ENCODE measurements at places on chromosomes 4 and X.

DNA sequence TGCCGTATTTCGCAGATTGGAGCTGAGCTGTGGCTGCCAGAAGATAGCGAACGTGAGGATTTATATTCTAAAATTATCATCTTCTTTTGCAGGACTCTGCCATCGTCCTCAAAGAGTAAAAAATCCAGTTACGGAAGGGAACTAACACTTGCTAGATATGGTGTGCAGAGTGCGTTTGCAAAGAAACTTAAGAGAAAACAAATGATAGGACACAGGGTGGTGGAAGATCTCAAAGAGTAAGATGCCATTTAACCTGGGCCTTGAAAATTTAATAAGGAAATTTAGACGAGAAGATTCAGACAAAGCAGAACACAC lies 566 bp downstream of the LARP7 start:
- DNase-seq: no peak

- no peak for DNase-seq
Measured at GRCh38 chr4:155972098-155972497, 18.4 kb upstream of the CTSO start.

DNA sequence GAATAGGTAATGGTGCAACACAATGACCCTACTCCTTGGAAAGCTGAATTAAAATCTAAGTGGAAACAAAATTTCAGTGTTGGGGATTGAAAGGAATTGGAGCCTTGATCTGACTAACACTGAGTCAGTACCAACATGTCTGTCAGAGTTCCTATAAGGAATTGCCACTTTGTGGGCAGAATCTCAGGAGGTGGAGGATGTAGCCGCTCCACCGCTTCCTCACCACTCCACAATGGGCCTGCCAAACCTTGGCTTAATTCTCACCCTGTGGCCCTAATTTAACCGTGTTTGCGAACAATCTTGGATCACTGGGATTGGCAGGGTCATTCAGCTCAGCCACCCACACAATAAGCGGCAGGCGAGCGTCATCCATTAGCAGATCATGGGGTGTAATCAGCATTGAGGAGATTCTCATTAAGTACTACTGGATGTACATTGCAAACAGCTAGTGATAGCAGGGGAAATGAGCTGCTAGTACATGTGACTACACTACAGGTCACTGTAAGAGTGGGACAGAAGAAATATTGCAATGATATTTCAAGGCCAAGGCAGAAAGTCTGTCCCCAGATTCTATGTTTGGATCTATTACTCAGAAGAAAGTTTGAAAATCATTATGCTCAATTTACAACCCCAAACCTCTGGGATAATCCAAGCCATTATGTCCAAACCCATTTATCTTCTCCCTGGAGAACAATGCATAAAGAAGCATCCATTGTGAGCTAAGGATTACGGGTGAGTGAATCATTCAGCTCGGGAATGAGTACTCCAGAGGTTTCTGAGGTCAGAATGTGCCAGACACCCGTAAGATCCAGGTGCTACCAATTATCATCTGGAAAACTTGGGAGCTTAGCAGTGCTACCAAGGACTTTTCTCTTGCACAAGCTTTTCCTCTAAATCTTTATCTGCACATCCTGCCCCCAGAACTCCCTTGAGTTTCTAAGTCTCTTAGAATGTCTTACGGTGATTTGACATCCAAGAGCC lies 5.8 kb downstream of the SRPX start:
- no peak for DNase-seq

GRCh38 chrX:98380556-98380955 lies 1496.8 kb downstream of the RPA4 start:
- DNase-seq: no peak

DNA sequence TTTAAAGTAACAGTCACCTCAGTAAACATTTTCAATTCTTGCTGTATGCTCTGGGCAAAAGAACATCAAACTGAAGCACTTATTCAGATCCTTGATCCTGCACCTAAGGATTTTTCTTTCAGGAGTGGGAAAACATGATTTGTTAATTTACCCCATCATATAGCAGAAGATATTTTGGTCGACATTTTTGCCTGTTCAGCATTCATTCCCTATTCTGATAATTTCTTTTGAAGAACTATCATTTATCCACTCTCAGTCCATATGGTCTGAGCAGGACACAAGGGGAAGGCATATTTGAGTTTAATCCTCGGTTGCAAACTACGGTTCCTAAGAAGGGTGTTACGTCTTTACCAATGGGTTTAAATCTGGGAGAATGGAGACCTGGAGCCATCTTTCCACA lies 1.2 kb upstream of the CLOCK start:
- DNase-seq: no peak

DNA sequence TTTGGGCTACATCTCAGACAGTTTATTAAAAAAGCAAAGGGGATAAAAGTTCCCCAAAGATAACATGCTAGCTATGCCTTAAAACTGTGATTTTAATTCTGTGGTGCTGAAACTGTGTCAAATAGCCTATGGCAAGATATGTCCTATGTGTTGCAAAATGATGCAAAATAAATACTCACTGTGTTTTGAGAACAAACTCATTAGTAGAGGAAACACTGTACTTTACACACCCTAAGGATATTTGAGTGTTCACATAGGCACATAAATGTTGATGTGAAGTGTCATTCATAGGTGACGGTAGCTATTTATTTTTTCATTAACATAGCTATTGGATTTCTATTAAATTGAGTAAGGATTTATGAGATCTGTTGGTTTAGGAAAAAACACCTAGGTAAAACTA lies 351.9 kb downstream of the FAT4 start:
- no peak for DNase-seq

DNA sequence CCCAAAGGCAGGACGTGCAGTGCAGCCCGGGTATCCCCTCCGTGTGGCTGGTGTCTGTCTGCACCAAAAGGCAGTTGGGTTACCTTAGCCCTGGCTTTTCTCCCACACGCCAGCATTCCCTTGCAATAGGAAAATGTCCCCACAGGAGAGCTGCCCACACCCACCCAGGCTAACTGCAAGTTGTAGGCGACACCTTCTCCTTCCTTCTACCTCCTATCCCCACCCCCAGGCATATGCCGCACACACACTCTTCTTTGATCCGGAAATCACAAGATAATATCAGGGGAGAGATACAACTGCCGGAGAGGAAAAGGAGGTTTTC lies 444 bp upstream of the APBB2 start:
- DNase-seq: no peak

DNA sequence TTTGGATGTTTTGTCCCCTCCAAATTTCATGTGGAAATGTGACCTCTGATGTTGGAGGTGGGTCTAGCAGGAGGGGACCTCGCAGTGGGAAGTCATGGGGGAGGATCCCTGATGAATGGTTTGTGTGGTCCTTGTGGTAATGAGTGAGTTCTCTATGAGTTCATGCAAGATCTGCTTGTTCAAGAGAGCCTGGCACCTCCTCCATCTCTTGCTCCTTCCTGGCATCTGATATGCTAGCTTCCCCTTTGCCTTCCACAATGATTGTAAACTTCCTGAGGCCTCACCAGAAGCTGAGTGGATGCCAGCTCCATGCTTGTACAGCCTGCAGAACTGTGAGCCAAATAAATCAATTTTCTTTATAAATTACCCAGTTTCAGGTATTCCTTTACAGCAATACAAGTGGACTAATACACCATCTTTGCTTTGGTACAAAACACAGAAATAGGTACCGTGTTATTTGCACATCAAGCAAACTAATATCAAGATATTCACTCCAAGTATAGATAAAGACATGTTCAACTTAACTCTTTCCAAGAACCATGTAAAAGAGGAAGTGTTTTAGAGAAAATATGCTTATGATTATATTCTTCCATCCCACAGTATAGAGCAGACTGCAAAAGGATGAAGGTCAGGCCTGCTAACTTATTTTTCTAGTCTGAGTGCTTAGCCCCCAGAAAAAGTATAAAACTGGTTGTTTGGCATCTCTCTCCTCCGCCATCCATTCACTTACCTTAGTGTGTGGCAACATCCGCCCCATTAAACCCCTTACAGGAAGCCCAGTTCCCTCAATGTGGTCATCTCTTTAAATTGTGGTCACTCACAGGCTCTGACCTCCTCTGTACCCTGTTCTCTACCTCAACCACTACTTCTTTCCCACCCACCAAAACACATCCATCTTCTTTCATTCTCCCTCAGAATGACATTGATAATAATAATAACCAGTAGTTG lies 6.7 kb downstream of the ARAP2 start:
- DNase-seq: no peak

- no peak for DNase-seq
Measured at GRCh38 chrX:9318213-9318612, 146.6 kb upstream of the TBL1X start.

GRCh38 chr4:15935504-15936402 lies 2.8 kb downstream of the FGFBP1 start:
- no peak for DNase-seq

DNA sequence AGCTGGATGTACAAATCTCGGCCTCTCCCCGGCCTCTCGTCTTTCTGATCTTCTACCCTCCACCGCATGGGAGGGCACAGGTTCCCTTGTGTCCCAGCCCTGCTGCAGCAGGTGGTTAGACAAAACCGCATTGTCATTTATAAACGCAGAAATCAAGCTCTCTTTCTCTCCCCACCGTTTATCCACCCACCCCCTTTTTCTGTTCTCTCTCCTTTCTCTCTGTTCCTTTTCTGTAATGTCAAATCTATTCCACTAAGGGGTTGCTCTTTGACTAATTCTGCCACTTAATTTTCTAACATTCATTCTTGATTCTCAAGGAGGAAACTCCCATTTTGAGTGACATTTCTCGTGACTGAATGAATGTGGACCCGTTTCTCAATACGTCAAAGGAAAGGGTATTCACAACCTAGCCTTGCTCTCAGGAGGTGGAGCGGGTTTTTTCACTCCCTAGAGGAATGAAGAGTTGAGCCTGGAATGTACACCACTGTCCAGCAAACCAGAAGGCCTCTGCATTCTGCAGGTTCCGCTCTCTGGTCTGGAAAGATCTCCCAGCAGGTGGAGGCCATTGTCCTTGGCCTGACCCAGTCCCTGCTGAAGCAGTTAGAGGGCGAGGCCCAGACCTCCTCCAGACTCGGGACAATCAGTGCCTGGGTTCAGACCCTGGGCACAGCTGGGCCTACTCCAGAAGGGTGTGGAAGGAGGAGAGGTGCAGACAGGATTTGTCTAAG lies 70.9 kb upstream of the ENPP6 start:
- no peak for DNase-seq

DNA sequence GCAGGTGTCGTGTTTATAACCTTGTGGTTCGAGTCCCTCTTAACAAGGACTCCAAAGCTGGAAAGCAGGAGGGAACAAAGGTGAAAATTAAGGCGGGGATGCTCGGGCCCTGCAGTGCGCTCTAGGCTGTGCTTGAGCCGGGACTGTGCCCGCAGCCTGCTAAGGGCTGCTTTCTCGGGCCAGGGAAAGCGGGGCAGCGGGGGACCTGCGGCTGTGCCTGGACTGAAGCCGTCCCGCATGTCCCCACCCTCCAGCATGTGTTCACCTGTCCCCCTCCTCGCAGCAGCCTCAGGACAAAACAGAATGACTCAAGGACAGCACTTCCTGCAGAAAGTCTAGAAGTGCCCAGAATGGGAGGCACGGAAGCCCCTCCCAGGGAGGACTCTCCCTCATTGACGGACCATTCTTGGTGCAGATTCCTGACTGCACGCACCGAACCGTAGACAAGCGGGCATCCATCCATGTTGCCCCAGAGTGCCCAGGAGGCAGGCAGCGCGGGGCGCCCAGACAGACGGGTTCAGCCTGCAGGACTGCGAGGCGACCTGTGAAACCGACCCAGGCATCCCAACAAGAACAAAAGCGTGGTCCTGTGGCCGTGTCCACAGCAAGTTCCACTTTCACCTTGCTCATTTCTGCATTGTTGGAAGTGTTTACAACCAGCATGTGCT lies 342.9 kb downstream of the MAGEB5 start:
- DNase-seq: no peak

DNA sequence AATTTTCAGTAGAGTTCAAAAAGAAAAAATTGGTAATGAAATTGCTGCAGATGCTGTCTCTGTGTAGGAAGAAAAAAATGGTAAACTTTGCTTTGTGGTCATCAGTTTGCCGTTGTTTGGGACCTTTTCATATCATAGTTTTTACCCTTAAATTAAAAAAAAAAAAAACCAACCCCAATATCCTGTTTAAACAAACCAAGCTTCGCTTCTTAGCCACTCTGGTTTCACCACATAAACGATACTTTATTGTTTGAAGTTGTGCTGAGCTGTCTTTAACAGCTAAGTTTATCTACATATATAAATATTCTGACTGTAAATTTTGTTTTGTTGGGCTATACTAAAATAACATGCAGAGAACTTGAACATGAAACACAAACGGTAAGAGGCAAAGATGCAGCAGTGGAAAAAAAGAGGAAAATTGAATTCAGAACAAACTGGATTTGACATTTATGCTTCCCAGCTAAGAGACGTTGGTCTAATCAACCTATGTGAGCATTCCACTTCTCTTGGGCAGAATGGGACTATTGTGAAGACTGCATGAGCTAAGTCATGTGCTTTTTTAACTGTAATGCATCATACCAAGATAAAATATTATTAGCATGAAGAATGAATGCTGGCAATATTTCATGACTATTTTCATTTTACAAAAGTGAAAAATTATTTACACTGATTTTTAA lies 15.7 kb upstream of the H2AZ1 start:
- no peak for DNase-seq

GRCh38 chr4:32226204-32226603 lies 1506.0 kb downstream of the PCDH7 start:
- no peak for DNase-seq

DNA sequence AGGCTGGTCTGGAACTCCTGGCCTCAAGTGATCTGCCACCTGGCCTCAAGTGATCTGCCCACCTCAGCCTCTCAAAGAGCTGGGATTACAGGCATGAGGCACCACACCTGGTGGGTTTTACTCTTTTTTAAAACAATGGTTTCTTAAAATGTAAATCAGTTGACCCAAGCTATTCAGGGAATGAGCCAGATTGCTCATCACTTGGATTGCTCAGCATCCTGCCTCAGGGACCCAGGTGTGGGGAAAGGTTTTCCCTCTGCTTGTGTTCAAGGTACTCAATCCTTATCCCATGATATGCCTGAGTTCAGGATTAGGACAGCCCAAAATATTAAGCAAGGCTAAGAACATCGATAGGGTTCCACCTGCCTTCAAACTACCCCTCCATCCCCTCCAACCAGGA lies 67.4 kb downstream of the CHRNA9 start:
- no peak for DNase-seq

GRCh38 chr4:188930822-188931221 lies 791.6 kb downstream of the TRIML1 start:
- no peak for DNase-seq

GRCh38 chr4:169724260-169724659 lies 33.5 kb downstream of the HPF1 start:
- no peak for DNase-seq

- no peak for DNase-seq
Measured at GRCh38 chr4:169061386-169061785, 51.3 kb upstream of the CBR4 start.

- no peak for DNase-seq
Measured at GRCh38 chr4:2907706-2908293, 55.4 kb downstream of the NOP14 start.
